ENCODE measurements at places on chromosomes 4 and X.
A peak's percentile ranks its signal among the peaks of the same experiment; 100 is the strongest.

GRCh38 chr4:149751174-149751573, 64.5 kb downstream of the IQCM start:
- no peak for DNase-seq

DNA sequence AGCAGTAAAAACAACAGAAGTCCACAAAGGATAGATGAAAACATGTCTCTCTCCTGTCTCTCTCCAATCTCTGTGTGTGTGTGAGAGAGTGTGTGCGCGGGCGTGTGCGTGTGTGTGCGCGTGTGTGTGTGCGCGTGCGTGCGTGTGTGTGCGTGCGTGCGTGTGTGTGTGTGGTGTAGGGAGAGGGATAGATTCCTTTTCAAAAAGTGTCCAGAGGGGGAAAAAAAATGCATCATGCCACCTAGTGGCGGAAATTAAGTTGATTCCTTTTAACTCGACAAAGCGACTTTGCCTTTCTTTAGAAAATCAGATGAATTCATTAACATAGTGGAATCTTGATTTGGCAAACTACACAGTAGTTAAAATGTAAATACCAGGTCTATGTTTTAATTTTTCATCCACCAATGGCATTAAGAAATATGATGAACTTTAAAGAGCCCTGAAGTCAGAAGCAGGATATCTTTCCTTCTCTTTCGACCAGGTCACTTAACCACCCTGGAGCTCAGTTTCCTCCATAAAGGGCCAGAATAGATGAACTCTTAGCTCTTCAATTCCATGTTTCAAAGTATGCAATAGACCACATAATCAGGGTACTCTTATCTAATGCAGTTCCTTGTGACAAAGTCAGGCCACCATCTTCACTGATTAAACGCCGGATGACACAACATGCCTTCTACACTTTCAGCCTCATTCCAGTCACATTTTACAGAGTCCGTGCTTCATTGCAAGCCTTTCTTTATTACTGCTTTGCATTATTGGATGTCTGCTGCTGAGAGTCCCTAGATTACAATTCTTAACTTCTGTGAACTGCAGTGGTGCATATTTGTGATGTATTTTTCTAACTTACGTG, 162.8 kb downstream of the FBXO8 start:
- DNase-seq, result peak; percentile 79

DNA sequence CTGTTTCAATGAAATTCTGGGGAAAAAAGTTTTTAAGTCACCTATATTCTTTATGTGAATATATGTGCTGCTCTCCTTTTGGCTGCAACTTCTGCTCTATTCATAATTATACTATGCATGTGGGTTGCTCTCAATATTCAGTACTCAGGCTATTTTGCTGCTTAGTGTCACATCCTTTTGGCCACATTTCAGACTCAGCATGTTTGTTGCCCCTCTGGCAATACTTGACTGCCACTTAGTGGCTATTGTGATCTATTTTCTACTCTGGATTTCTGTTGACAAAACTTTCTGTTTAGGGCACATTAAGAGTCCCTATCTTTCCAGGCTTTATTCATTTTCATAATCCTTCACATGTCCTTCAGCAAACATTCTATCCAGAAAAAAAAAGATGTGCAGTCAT, 15.8 kb upstream of the CT45A1 start:
- DNase-seq, result peak; percentile 15

DNA sequence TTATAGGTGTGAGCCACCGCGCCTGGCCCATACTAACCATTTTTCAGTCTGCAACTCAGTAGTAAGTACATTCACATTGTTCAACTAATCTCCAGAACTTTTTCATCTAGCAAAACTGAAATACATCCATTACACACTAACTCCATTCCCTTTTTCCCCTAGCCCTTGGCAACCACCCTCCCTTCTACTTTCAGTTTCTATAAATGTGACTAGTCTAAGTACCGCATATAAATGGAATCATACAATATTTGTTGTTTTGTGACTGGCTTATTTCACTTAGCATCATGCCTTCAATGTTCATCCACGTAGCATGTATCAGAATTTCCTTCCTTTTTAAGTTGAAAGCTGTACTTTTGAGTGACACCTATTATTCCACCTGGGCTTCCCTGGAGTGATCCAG, 44.6 kb upstream of the SETD7 start:
- DNase-seq, result no peak

DNA sequence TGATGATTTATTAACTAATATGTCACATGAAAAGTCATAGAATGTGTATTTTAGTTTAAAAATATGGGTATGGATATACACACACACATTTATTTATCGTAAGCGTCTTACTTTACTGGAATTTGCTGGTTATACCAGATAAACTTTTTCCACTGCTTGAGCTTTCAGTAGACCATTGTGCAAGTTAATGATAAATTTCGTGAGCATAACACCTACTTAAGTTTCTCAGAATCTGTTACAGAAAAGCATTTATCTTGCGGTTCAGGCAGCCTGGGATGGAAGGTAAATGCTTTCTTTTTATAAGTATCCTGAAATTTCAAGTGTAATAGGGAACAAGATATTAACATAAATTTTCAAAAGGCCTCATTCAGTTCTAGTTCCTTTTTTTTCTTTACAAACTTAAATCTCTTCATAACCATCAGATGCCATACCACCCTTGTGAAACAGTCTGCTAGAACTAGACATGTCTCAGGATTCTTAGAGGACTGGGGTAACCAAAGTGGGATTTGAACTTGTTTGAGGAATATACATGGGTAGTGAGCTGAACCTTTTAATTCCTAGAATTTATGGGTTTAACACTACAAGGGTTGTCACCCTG, 27.7 kb downstream of the ATP7A start:
- no peak for DNase-seq

DNA sequence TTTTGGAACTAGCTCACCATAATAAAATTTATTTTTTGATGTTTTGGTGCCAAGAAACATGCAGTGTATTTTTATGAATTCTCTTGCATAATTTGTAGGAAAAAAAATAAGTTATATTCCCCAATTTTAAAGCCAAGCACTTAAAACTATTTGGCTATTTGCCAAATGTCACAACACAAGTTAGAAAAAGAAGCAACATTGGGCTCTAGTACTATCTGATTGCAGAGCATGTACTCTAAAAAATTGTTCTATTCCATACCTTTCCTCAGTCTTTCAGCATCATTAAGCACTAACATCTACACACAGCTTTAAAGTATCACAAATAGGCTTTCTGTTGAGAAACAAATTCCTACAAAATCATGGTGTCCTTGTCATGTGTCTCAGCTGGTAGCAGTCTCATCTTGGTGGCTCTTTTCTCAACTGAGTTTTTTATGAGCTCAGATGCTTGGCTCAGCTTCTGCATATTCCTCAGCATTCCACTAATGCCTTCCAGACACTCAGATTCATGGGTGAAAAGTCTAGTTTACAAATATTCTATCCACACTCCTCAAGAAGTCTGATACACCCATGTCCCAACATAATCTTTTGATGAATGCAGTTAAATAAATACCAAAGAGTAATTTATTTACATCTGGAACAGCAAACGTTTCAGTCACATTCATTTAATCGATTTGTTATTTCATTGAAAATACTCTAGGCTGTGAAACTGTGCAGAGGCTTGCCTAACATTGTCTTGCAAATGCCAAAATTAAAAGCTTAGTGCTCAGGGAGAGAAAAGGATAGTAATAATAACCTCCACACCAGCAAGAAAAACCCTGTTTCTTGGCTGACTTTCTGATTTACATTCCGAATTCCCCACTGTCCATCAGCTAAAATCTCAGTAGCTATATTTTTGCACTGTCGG, 2209.9 kb downstream of the PCDH7 start:
- peak; percentile 76 for DNase-seq

DNA sequence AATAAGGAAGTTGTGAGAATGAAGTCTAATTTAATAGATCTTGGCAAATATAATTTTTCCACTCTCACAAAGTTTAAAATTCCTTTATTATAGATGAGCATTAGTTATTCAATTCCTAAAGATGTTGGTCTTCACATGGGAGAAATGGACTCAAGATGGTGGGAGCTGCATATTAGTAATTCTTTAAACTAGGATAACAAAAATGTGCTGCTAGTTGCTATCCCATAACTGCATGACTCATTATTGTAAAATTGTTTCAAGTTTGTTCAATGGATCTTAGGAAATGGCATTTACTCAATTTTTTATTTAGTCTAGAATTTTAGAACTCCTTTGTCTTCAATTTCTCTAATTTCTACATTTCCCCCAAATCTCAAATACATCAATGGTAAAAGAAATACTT, 155.8 kb downstream of the ATP10D start:
- DNase-seq, result no peak
